ENCODE measurements at places on chromosomes 7 and 10. TPM values are rescaled to one million over a fixed set of nuclear protein-coding genes. Genes with fewer than 3 reads are reported as not detected.

VENTX gene
- 0.22 TPM for total RNA-seq

ALOX5 gene
- total RNA-seq = 8.1 TPM

NYAP1 gene
- 6.0 TPM for total RNA-seq

TMEM270 gene
- not detected for total RNA-seq
